ENCODE measurements at places on chromosomes 5 and 9. TPM values are rescaled to one million over a fixed set of nuclear protein-coding genes. Genes with fewer than 3 reads are reported as not detected.

Gene SLCO6A1
- not detected for total RNA-seq

Gene UBTD2
- 7.4 TPM for total RNA-seq

GRCh38 chr9:22036866-22037626 lies 27.9 kb upstream of the CDKN2B start:
- DNase-seq: no peak
- no peaks in the 10 kb centered on the region for H3K36me3 ChIP-seq
- H3K4me1 ChIP-seq: no peaks in the 10 kb centered on the region

GRCh38 chr5:92758552-92758951 lies 822.5 kb downstream of the NR2F1-AS1 start:
- no peaks in the 10 kb centered on the region for H3K36me3 ChIP-seq
- no peak overlapping the region for H3K27ac ChIP-seq
- no peak overlapping the region for H3K4me3 ChIP-seq
- DNase-seq: no peak

GRCh38 chr5:11903121-11903613 lies 1.1 kb downstream of the CTNND2 start:
- no peak for DNase-seq
- H3K4me1 ChIP-seq: no peaks in the 10 kb centered on the region
- H3K4me3 ChIP-seq: no peak overlapping the region
- H3K36me3 ChIP-seq: no peaks in the 10 kb centered on the region
- H3K27me3 ChIP-seq: no peaks in the 10 kb centered on the region
